NCI-H1694 (cell line): ENCODE measurements at places on chromosomes 12 and 14.
A peak's percentile ranks its signal among the peaks of the same experiment; 100 is the strongest.

DNA sequence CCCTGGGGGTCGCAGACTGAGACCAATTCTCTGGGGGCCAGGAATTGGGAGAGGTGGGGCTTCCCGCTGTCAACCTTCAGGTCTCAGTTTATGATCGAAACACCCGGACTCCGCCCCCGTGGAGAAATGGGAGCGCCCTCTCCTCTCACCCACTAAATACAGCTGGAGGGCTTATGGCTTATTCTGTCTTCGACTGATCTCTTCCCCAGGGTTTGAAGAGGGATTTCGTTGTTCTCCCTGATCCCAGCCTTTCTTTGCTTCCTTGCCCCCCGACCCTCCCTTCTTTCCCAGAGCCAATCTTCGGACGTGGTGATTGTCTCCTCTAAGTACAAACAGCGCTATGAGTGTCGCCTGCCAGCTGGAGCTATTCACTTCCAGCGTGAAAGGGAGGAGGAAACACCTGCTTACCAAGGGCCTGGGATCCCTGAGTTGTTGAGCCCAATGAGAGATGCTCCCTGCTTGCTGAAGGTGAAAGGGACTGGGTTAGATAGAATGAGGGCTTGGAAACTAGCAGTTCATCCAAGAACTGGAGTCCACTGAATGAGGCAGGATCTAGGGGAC is 607 bp downstream of the OS9 start:
- peak; percentile 3 for DNase-seq

DNA sequence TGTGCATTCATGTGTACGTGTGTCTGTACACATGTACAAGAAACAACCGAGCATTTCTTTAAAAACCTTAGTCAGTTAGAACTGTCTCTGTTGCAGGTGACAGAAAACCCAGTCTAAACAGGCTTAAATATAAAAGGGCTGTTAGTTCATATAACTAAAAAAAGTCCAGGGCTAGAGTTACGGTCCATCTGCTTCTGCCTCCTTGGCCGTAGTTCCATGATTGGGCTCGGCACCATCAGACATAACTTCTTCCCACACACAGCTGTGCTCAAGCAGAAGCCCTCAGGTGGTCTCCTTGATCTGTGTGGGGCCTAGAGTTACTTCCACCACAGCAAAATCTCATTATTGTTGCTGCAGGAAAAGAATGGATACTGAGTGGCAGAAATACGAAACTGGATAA is 34.6 kb downstream of the CKB start:
- no peak for DNase-seq

DNA sequence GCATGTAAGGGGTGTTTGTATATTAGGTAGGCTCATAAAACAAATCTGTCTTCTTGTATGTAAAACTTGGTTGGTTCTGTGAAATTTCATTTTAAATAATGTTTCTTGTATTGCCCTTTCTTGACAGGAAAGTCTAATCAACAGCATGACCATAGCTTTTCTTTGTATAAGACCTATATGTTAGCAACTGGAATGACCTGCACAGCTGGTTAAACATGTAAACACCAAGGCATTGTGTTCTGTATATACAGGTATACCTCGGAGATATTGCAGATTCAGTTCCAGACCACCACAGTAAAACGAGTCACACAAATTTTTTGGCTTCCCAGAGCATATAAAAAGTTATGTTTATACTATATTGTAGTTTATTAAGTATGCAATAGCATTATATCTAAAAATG is 183.6 kb downstream of the ERC1 start:
- DNase-seq = no peak

DNA sequence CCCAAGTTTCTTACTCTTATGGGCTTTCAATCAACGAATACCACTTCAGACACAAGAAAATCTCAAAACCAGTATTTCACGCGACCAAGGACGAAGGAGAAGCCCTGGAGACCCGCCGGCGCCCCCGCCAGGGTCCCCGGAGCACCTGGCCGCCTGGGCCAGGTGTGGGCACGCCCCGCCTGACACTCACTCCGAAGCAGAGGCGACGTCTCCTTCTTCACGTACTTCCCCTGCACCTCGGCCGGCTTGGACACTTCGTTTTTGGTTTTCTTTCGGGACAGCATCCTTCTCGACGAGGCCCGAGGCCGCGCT is 466 bp downstream of the SAV1 start:
- DNase-seq = no peak

- DNase-seq = no peak
Measured at GRCh38 chr14:101121508-101122139, 218.1 kb upstream of the RTL1 start.

- no peak for DNase-seq
Measured at GRCh38 chr12:63224396-63224795, 73.4 kb upstream of the AVPR1A start.

- DNase-seq = no peak
Measured at GRCh38 chr14:22824711-22825359, 4.9 kb upstream of the MRPL52 start.

- no peak for DNase-seq
Measured at GRCh38 chr12:64103825-64104740, 118.0 kb downstream of the KICS2 start.

DNA sequence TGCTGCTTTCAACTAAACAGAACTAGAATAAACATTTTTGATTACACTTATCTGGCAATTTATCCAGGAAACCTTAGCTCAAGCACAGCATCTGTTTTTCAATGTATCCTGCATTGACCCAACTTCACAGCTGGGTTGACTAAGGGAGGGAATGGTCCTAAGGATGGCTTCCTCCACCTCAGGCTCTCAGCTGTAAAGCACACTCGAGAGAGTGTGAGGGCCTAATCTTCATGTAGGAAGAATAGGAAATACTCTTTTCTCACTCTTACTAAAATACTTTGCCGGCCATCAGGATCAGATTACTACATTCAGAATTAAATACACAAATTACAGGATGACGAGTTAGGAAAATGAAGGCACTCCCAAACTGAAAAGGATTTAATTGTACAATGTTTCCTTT is 7.2 kb downstream of the SETD3 start:
- DNase-seq = no peak

- DNase-seq = no peak
Measured at GRCh38 chr14:103928011-103928890, at the start of gene TDRD9. Gene TDRD9, plus strand, starts transcription at chr14:103928456. Its CDS starts 54 bp downstream, at chr14:103928510.

DNA sequence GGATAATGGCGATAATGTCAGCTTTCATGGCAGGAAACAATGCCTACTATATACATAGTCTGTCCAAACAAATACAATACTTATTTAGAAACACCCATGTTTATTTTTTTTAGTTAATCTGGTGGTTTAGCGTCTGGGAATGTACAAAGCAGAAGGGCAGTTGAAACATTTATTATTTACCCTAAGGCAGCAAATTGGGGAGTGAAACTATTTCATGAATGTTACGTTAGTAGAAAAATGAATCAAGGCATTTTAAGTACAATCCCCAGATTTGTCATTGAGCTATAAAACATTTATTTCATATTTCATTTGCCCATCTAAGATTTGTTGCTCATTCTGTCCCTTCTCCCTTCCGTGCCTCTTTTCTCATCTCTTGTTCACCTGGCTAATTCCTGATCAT is 87.1 kb upstream of the ATF1 start:
- DNase-seq = no peak

DNA sequence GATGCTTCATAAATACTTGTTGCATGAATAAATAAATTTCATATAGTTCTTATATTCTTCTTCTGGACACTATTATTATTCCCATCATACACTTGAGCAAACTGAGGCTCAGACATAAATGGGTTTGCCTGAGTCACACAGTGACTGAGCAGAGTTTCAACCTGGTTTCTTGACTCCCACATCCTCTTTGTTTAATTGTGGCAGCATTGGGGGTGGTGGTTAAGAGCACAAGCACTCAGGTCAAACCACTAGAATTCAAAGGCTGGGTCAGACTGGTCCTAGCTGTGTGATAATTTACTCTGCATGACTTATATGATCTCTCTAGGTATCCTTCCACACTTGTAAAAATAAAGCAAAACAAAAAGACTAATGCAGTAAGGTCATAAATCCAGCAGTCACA is 274.9 kb upstream of the SRRM4 start:
- no peak for DNase-seq
